Activated T-helper 9 cell treated with anti-CD3 and anti-CD28 coated beads, Interleukin-2, amount 50 U/mL, for 16 hours (primary cell): ENCODE measurements at places on chromosomes 3 and 15.
A peak's percentile ranks its signal among the peaks of the same experiment; 100 is the strongest.

GRCh38 chr3:137264843-137265330, 307.1 kb downstream of the IL20RB start:
- no peak for DNase-seq

- no peak for DNase-seq
Observed at GRCh38 chr3:126287536-126288241, 69.5 kb downstream of the KLF15 start.

DNA sequence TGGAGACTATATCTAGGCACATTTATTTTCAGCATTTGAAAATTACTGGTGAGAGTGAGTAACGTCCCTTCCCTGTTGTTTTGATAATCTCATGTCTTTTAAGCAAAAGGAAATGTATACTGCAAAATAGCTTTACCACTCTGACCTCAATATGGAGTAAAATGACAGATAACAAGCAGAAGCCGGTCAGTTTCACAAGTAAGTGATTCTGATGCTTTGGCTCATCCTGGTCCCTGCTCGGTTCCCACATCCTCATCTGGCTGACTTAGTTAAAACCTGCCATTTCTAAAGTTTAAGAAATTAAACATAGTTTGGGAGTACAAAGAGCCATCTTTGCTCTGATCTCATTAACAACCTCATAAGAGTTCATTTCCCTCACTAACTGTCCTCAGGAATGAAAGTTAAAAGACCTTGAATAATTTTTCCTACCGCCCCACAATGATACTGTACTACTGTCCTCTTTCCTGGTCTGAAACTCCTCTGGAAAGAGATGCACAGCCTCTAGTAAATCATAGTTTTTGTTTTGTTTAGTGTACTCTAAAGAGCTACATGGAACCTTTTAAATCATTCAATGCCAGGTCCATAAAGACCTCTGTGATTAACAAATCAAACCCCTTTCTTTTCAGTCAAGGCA, 72.3 kb upstream of the ICE2 start:
- DNase-seq = no peak

DNA sequence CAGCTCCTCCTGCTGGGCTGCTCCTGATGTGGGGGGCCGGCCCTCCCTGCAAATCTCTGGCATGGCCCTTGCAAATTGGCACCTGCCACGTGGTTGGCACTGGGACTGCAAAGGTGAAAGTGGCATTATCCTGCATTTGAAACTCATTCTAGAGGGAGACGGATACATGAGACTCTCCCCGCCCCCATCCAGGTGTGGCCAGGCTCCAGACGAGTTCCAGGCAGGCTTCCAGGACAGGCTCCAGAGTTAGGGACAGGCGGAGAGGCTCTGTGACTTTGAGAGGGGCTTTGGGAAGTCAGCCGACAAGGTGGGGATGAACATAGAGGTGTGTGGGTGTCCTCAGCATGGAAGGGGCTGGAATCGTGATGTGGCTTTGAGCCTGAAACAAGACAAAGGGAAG, 178.5 kb downstream of the APBA2 start:
- DNase-seq = no peak

- DNase-seq = no peak
Observed at GRCh38 chr15:91228890-91229289, 128.8 kb downstream of the SV2B start.

GRCh38 chr3:46708401-46709156, 7.4 kb downstream of the TMIE start:
- no peak for DNase-seq

GRCh38 chr3:134849561-134849960, 54.5 kb downstream of the EPHB1 start:
- DNase-seq = no peak

- DNase-seq = no peak
Observed at GRCh38 chr15:80573606-80574005, 121.5 kb upstream of the ABHD17C start.

GRCh38 chr3:165347526-165347925, 151.3 kb upstream of the SLITRK3 start:
- DNase-seq = no peak

- DNase-seq = no peak
Observed at GRCh38 chr3:152318512-152318911, 49.8 kb downstream of the MBNL1 start.

- no peak for DNase-seq
Observed at GRCh38 chr3:77655396-77655795, 615.5 kb downstream of the ROBO2 start.

GRCh38 chr3:58375254-58375653, 42.6 kb downstream of the PXK start:
- DNase-seq = no peak

DNA sequence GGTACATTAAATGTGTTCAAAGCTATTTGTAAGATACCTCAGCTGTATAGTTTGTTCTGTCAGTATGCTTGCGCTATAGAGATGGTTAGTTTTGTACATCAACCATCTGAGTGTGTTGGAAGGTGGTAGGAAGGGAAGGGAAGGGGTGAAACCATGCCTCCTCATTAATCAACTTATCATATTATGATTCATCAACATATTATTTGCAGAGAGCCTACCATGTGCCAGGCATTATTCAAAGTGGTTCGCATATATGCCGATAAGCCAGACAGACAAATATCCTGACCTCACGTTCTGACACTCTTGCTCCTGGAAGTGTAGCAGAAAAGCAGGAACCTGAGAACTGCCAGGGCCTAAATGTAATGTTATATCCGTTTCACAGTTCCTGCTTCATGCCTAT, 248.1 kb upstream of the NR2E3 start:
- DNase-seq = no peak

DNA sequence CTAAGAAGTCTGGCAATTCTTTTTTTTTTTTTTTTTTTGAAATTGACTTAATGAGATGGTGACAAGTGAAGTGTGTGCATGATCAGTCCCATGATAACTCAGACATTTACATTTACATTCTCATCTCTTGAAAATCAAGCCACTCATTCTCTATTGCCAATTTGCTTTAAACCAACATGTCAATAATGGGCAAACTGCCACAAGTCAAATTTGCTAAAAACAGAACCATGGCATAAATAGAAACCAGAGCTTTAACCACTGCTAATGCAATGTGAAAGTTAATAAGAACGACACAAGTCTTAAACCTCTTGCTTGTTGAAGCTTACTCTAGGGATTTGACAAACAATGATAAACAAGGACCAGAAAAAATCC, 12.0 kb upstream of the COL8A1 start:
- DNase-seq = no peak

DNA sequence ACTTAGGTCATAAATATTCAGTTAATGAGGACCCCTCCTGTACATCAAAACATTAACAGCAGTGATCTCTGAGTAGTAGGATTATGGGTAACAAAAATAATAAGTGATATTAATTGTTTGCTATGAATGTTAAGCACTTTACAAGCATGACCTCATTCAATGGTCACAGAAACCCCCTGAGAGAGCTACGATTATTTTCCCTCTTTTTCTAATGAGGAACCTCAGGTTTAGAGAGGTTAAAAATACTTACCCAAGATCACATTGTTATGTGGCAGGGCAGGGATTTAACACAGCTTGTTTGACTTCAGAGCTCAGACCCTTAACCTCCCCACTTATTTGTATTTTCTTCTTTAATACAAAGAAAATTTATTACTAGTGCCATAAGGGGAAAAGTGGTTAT, 228.2 kb downstream of the TBL1XR1 start:
- DNase-seq = no peak

- DNase-seq = no peak
Observed at GRCh38 chr3:175493301-175493700, 634.2 kb downstream of the NAALADL2 start.

GRCh38 chr3:109642025-109642424, 304.7 kb upstream of the DPPA4 start:
- no peak for DNase-seq

GRCh38 chr3:56397798-56398197, 70.5 kb downstream of the ERC2 start:
- no peak for DNase-seq

- DNase-seq = no peak
Observed at GRCh38 chr15:83127547-83128150, 20.2 kb downstream of the TM6SF1 start.

DNA sequence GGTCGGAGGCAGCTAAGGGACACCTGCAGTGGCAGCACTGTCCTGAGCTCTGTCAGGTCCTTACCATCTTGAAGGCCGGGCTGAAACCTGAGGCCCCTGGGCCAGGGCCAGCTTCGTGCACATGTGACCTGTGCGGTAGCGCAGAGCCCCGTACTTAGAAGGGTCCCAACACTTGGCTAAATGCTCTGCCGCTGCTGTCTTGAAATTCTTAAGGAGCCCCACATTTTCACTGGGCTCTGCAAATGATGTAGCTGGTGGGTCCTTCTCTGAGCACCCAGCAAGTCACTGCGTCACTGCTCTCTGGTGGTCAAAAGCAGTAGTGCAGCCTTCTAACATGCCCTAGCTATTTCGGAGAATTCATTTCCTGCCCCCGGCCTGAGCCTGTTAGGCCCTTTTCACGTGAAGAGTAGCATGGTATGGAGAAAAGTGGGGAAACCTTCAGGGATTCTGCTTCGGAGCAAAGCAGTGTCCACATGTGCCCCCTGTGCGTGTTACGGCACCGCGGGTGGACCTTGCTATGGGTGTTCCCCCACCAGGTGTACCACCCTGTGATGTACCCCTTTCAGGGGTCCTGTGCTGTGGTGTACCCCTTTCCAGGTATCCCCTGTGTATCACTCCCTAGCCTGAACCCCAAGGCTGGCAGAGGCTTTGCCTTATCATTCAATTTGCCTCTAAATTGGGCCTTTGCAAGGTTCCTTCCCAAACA, 79.7 kb downstream of the TMEM266 start:
- DNase-seq = peak; percentile 53

GRCh38 chr3:59608356-59608755, 558.5 kb upstream of the CFAP20DC start:
- DNase-seq = no peak

DNA sequence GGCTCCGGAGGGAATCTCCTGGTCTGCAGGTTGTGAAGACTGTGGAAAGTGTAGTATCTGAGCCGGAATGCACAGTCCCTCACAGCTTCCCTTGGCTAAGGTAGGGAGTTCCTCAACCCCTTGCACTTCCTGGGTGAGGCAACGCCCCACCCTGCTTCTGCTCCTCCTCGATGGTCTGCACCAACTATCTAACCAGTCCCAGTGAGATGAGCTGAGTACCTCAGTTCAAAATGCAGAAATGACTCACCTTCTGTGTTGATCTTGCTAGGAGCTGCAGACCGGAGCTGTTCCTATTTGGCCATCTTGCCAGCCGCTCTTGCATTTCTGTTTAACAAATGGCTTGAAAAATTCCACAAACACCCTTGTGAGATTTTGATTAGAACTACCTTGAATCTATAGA, 156.1 kb downstream of the STXBP5L start:
- no peak for DNase-seq

DNA sequence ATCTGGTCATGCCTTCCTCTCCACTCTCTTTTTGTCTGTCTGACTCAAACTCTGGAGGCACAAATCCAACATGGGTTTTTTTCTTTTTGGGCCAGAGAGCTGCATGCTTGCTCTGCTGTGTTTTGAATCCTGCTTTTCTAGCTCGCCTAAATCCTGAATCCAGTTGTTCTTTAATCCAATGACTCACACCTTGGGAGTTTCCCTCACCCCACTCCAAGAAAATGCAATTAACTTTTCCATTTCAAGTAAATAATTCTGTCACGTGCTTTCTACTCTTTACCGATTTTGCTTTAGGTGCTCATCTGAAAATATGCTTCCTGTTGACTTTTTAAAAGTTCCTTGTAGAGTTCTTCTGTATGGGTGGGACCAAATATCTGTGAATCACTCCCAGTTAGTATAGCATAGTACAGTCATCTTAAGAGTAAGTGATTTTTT, 47.6 kb downstream of the SLMAP start:
- no peak for DNase-seq

DNA sequence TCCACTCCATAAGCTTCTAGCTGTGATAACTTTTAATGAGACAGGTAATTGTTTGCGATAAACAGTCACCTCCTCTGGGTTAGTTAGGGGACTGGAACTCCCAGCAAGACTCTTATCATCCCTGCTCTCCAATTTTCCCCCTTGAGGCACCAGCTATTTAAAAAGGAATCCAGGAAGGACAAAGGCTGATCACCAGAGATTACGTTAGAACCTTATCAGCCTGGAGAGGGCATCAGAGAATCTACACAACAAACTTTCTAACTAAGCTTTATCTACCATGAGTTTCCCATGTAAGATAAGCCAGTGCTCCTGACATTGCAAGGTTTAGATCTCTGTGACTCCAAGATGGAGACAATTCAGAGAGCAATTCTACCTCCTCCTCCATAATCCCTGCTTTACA, 31.3 kb downstream of the GPR176 start:
- DNase-seq = no peak

DNA sequence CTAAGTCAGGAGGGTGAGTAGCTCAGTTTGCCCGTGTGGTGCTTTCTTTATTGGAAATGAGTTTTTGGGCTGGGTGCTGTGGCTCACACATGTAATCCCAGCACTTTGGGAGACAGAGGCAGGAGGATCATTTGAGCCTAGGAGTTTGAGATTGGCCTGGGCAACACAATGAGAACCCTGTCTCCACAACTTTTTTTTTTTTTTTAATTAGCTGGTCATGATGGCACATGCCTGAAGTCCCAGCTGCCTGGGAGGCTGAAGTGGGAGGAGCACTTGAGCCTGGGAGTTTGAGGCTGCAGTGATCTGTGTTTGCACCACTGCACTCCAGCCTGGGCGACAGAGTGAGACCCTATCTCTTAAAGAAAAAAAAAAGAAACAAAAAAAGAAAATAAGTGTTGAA, 174.9 kb downstream of the NSMCE3 start:
- no peak for DNase-seq

- DNase-seq = no peak
Observed at GRCh38 chr15:38991701-38992100, 427.1 kb upstream of the RASGRP1 start.

GRCh38 chr3:37990527-37990926, at the start of gene VILL:
Gene VILL (plus strand): TSS chr3:37990786. CDS start chr3:37993673, 2,887 bp downstream.
- DNase-seq = no peak
